Small intestine (tissue), 16 donors: ENCODE measurements at places on chromosomes 6 and 20.

DNA sequence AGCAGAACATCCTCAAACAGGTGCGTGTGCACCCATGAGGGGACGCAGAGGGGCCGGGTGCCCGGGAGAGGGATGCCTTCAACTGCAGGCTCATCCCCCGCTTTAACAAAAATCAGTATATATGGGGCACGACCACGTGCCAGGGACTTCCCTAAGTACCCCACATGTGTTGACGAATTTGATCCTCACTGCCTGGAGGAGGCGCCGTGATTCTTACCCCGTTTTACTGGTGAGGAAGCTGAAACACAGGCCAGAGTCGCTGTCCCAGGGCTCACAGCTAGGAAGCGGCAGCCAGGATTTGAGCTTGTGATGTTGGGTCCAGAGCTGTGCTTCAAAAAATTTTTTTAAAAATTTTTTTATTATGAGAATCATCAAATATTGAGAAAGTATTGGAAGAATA is 44.8 kb downstream of the ITPR3 start:
- no peak for DNase-seq

DNA sequence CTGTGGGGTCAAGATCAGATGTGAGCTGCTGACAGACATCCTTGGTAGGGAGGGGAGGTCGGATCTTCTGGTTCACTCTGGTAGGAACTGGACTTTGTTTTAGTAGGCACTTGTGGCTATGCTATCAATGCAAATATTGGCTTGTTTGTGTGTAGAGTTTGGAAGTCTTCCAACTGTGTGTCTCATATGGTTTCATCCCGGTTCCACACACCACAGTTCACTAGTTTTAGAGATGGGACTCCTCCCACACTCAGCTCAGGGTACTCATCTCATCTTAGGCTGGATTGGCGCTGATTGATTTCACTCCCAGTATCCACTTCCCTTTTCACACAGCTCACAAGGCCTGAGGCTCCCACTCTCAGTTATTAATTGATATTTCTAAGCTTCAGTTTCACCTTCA is 161.3 kb downstream of the THBS2 start:
- DNase-seq = no peak

DNA sequence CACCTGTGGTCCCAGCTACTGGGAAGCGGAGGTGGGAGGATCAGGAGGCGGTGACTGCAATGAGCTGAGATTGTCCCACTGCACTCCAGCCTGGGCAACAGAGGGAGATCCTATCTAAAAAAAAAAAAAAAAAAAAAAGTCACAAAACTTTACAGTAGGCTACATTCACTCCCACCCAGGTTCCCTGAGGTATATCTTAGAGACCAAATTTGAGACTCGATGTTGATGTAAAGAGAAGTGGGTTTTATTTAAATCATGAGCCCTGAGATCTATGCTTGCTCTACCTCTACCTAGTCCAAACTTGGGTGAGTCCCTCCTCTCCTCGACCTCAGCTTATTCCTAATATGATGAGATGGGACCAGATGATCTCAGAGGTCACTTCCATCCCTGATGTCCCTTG is 8.8 kb upstream of the DEF6 start:
- no peak for DNase-seq

GRCh38 chr6:75528423-75528822 is 34.8 kb upstream of the FILIP1 start:
- no peak for DNase-seq

DNA sequence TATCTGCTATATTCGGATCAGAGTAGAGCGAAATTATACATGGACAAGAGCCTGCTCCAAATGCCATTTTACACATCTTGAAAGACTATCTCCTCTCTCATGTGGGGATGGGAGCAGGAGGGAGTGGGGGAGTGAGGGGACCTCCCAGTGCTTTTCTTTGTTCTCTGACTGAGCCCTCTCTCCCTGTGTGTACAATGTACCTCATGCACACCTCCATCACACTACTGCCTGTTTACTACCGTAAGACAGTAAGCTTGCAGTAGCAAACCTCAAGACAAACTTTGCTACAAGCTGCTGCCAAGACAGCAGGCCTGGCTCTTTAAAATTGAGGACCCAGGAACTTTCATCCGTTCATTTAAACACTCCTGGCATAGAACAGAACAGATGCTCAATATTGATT is 7.2 kb downstream of the NHSL1 start:
- DNase-seq = no peak

- DNase-seq = no peak
These were observed 89.6 kb upstream of the ADGRF1 start for GRCh38 chr6:47131773-47132172.

- no peak for DNase-seq
These were observed 14.0 kb downstream of the IGF2R start for GRCh38 chr6:159982731-159983506.

DNA sequence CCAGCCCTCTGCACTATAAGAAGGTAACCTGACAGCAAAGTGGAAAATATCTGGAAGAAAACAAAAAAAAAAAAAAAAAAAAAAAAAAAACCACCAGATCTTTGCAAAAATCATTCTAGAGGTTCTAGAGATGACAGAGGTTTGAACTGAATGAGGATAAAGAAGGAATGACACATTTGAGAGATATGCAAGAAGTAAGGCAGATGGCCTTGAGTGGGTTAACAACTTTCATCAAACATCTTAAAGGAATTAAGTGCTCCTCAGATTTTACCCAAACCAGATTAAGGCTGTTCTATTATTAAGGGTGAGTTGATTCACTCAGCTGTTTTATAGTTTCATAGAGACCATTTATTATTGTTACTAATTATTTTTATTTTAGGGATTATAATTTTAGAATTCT is 62.0 kb downstream of the RSPO3 start:
- DNase-seq = no peak

- no peak for DNase-seq
These were observed 15.9 kb upstream of the FYN start for GRCh38 chr6:111888928-111889695.

GRCh38 chr20:37395921-37396415 is 50.0 kb downstream of the SRC start:
- DNase-seq = no peak

DNA sequence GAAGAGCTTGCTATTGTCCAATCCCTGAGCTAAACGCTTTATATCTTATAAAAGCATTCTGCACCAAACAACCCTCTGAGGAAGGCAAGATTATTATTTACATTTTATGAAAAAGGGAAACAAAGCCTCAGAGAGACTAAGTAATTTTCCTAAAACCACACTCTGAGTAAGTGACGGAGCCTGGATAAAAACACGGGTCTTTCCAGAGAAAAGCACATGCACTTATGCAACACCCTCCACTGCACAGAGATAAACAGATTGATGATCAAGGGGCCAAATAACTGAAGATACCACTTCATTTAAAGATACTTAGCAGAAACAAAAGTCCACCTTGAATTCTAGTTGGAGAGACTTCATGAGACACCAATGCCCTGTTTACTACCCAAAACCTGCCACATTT is 214.7 kb upstream of the PDE10A start:
- DNase-seq = no peak

GRCh38 chr6:45184937-45185336 is 143.2 kb upstream of the RUNX2 start:
- no peak for DNase-seq

- peak; percentile 24 for DNase-seq
These were observed 18.4 kb downstream of the EYA4 start for GRCh38 chr6:133259561-133259960.

- no peak for DNase-seq
These were observed 5.0 kb downstream of the CEBPB start for GRCh38 chr20:50195524-50196120.

DNA sequence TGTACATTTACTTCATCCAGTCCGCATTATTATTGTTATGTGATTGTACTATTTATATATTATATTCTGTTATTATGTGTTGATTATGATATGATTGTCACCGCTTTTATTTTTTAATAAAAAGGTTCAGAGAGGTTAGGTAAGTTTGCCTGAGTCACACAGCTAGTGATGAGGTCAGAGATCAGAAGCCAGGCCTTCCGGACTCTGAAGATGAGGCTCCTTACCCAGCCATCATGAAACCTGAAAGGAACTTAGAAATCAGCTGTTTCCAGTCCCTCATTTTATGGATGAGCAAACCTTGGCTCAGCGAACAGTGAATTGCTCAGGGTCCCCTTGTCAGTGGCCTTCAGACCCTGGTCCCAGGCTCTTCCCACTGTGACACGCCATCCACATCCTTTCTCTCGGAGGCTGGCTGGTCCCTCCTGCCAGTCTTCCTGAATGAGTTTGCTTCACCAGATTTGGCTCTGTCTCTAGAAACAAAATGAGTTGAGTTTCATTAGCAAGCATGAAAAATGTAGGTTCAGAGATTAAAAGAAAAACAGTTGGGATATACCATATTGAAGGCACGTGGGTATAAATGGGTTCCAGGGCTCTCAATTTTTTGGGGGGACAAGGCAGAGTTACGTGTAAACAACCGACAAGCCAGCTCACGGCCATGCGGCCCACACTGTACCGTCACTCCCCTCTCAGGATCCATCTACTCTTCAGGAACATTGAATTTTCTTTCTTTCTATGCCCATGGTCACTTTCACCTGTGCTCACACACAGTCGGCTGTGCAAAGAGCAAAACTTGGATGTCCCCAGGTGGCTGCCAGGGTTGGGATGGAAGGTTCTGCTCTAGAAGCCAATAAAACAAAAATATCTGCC is 132.9 kb downstream of the ZDHHC14 start:
- no peak for DNase-seq

DNA sequence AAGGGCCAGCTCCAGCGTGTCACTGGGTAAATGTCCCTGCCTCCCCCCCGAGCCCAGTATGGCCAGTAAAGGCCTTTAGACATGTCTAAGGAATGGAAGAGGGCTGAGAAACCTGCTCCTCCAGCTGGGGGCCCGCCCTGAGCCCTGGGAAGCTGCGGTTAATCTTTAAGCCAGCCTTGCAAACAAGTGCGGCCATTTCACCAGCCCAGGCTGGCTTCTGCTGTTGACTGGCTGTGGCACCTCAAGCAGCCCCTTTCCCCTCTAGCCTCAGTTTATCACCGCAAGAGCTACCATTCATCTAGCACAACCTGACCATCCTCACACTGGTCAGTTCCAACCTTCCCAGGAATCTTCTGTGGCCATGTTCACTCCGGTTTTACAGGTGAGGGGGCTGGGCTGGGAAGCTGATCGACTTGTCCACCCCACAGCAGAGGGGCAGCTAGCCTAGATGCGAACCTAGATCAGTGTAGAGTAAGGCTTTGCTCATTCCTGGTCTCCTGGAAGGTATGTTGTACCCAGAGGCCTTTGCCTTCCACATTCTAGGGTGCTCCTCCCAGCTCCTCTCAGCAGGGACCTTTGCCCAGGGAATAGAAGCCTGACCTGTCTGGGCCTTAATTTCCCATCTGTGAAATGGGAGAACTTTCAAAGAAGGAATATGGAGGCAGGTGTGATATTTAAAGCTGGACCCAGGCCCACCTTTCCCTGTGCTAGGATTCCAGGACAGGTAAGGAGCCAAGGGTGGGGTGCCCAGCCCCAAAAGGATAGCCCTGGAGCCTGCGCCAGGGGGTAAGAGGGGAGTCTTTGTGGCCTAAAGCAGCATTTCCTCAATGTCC is 1.2 kb upstream of the SRC start:
- peak; percentile 89 for DNase-seq

DNA sequence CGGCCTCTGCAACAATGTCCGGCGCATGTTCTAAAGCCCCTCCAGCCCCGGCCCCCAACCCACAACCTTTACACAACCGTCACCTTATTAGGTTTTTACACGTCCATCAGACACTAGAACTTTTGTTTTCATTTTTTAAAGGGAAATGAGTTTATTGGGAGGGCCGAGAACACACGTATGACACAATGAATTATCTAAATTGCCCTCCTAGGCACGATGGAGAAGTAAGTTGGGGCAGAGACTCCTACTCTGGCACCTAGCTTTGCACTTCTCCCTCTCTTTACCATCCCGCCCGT is 1.2 kb upstream of the DLL1 start:
- DNase-seq = no peak

DNA sequence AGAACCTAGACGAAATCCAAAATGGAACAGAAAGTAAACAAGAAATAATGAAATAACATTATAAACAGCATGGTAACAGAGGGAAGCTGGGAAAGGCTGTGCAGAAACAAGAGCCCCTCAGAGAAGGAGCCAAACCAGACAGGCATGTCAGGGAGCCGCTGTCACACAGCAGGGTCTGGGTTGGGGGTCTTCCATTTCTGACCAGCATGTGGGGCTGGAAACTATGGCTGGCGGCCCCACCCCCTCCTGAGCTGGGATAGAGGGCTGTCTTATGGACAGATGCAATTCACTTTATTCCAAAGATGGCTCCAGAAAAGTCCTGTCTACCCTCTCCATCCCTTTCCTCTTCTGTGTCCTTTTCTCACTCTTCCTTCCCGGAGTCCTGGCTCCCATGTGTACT is 27.3 kb downstream of the C6orf89 start:
- no peak for DNase-seq

DNA sequence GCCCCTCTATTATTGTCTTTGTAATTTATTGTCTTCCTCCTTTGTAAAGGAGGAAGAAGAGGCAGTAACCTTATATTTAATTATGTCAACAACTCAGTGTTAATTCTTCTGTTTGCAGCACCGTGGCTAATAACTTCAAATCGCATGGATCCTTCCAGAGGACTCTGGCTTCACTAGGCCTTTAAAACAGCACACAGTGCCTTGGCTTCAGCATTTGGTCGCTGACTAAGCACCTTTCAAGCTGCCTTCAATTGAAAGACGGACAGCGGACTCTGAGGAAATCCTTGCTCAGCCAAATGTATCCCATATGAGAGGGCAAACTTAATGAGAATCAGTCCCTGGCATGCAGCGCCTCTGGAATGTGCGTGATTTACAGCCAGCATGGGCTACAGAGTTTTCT is 64.2 kb downstream of the SGK1 start:
- DNase-seq = no peak

- no peak for DNase-seq
These were observed 61.4 kb downstream of the SCAND1 start for GRCh38 chr20:35892871-35893270.

DNA sequence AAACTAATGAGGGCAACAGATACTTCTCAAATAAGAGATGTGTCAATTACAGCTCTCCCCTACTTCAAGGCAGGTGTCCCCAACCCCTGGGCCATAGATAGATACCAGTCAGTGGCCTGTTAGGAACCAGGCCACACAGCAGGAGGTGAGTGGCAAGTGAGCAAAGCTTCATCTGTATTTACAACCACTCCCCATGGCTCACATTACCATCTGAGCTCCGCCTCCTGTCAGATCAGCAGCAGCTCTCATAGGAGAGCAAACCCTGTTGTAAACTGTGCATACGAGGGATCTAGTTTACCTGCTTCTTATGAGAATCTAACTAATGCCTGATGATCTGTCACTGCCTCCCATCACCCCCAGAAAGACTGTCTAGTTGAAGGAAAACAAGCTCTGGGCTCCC is 422.1 kb downstream of the GJA1 start:
- no peak for DNase-seq

- DNase-seq = peak; percentile 72
These were observed 7.3 kb upstream of the ULBP2 start for GRCh38 chr6:149934249-149935156.

DNA sequence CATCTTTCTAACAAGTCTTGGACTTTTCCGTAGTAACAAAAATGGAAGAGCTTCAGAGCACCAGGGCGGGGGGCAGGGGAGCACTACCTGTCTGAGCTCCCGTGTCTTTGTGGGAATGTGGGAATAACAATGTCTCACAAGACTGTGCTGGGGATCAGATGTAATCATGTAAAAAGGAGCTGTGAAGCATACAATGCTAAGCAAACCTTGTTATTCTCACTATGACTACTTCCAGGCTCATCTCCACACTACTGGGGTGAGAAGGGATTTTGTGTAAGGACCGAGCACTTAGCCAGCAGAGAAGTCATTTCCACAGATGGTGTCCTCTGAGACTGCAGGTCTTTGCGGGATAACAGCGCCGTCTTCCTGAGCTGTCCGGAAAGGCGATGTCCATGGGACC is 27.1 kb downstream of the PRR18 start:
- no peak for DNase-seq
